Kidney (tissue), 22 donors: ENCODE measurements at places on chromosomes 6 and 20. TPM values are rescaled to one million over a fixed set of nuclear protein-coding genes. Genes with fewer than 3 reads are reported as not detected.

DNA sequence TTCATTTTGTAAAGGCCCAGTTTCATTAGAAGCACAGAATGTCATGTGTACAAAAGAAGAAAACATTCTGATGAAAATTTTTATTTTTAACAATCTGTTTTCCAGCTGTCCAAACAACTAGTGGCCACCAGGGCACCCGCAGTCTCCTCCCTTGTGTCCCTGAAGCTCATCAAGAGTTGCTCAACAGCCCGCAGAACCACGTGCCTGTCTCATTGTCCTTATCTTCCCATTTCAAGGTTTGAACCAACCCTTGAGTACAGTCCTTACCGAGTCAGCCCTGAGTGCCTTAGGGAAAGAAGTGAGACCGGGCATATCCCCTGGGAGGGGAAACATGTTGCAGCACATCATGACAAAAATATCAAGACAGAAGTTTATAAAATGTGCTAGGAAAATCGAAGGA, 15.9 kb upstream of the ZNF133 start:
- DNase-seq = no peak

Gene SNAP25
- 1.4 TPM for polyA plus RNA-seq

Gene SLC26A8
- polyA plus RNA-seq = not detected

DNA sequence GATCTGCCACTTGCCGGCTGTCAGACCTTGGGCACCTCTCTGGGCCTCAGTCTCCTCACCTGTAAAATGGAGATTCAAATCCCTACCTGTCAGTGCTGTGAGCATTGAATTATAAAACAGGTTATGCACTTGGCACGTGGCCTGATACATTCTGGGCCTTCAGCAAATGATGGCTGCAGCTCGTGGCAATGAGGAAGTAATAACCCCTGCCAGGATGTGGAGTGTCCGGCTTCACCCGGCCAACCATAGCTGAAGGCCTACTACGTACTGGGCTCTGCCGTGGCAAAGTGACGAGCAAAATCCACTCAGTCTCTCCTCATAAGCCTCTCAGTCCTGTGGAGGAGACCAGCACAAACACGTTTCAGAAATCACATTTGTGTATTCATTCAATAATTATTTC, 10.9 kb upstream of the VSTM2L start:
- no peak for DNase-seq

DNA sequence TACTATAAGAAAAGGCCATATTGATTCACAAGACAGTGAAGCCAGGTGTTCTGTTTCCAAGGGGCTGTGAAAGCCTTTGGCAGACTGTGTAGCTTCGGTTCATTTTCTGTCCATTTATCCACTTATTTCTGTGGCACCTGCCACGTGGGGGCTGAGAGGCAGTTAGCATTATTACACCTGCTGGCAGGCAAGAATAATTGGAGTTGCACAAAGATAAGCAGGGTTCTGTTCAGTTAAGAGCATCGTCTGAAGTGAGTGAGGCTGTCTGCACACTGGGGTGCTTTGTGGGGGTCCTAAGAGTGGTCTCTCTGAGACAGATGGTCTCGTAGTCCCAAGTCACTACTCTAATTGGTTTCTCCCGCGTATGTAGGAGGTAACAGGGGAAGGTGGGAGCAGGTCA, 60.6 kb upstream of the CCN6 start:
- no peak for DNase-seq

Gene EFCAB8
- polyA plus RNA-seq = not detected

DNA sequence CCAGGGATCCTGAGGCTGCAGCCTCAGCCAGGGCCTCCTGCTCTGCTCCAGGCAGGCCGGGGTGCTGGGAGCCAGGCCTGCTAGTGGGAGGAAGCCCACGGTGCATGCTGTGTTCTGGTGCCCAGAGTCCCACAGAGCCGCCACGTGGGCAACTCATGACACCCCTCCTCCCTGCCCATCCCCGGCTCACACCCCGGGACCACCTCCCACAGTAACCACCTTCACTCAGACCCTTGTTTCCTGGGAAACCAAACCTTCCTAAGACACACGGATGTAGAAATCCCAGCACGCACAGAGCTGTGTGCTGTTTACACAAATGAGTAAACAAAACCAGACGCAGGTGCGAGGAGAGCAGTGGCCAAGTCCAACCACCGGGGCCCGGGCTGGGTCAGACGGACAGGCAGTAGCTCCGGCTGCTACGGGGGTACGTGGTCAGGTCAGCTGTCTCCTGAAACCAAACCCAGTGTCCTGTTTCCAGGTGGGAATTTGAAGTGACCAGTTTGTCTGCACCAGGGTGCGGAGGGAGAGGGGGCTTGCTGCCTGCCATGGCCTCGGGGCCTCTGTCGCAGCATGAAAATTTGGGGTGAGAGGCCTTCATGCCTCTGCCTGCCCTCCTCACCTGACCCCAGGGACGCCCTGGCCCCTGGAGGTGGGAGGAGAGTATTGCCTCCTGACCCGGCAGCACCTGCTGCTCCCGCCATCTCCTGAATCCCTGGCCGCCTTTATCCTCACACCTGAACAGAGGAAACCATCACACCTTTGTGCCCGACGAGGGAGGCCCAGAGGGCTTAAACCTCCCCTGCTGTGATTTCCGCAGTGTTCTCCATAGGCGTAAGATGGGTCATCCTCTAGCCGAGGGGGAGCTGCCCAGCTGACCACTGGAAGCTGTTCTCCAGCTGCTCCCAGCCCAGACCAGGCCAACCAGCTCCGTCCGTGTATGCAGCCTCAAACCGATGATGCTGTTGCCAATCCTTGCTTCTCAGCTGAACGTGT, 52.0 kb upstream of the SMOC2 start:
- peak; percentile 70 for DNase-seq

DNA sequence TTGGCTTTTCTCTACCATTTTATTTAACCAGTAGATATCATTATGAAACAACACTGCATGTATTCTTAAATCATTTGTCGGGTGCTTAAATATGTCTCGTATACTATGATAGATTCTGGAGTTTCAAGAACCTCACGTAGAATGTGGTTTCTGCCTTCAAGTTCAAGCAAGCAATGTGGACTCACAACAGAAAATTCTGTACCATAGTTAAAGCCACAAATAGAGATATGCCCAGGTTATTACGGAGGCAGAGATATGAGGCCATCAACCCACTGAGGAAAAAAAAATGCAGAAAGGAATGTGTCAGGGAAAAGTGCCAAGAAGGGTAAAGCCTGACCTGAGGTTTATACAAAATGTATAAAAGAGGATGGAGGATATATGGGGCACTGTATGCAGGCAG, 109.9 kb downstream of the GFRAL start:
- no peak for DNase-seq

Gene EEF1A2
- 1.5 TPM for polyA plus RNA-seq

DNA sequence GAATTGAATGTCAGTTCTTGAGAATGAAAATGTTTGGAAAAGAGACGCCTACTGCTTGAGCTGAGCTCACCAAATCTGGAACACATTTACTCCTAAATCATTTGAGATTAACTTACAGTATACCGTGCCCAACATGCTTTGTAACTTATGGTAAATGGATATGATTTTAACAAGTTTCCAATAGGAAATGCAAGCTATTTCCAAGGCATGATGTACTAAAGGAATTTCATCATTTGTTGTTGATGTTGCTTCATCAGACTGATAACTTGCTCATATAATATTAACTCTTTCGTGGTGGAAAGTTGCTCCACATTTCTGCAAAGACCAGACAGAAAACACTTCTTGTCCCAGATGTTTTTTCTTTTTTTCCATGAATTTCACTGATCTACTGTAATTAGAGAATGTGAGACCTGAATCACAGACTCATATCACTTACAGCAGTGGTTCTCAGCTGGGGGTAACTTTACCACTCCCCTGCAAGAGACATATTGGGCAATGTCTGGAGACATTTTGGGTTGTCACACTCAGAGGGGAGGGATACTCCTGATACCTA, 116.6 kb upstream of the TRAF3IP2 start:
- DNase-seq = no peak

DNA sequence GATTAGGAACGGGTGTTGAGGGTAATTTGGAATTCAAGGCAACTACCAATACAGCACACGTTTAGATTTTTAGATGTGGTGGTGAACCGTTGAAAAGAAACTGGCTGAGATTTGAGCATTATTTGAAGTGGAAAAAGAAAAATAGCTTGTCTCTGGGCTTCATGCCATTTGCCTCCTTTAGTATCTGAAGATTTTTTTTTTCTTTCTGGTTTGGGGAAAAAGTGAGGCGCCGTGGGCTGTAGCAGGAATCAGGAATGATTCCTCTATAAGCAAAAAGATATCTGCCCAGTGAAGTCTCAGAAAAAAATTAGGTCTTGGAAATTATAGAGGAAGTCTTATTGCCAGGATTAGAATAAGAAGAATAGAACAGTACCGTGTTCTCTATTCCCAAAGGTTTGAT, 88.5 kb downstream of the RPS12 start:
- no peak for DNase-seq

GRCh38 chr6:114052141-114052540, 81.2 kb upstream of the HDAC2 start:
- DNase-seq = no peak

- peak; percentile 38 for DNase-seq
These were observed 56.3 kb downstream of the EZR start for GRCh38 chr6:158762787-158763433.

DNA sequence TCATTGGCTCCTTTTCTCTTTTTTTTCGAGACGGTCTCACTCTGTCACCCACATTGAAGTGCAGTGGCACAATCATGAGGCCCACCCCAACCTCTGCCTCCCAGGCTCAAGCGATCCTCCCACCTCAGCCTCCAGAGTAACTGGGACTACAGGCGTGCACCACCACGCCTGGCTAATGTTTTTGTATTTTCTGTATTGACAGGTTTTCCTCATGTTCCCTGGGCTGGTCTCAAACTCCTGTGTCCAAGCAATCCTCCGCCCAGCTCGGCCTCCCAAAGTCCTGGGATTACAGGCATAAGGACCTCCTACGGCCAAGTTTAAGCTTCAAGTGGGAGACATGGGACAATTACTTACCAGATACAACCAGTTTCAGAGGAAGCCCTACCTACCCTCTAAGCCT, 9.4 kb upstream of the POU5F1 start:
- no peak for DNase-seq

GRCh38 chr6:41222513-41222912, 5.6 kb upstream of the TREML4 start:
- no peak for DNase-seq

- DNase-seq = no peak
These were observed 6.8 kb downstream of the GUCA1A start for GRCh38 chr6:42179945-42180313.

DNA sequence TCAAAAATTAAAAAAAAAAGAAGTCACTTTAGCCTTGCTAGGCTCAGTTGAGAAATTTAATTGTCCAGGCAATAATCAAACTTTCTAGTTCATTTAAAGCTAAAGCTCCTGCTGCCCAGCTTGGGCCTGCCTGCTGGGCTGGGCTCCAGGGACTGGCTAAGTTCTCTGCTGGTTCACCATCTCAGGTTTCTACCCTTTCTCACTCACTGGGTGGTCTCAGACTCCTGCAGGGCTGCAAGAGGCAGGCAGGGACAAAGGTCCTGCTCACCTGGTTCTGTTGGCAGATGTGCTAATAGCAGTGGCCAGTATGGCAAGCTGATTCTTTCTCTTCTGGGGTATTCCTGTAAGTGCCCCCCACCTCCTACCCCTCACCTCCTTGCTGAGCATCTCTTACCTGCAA, 21.2 kb upstream of the RTF2 start:
- no peak for DNase-seq

Gene TCP1
- polyA plus RNA-seq = 121 TPM

DNA sequence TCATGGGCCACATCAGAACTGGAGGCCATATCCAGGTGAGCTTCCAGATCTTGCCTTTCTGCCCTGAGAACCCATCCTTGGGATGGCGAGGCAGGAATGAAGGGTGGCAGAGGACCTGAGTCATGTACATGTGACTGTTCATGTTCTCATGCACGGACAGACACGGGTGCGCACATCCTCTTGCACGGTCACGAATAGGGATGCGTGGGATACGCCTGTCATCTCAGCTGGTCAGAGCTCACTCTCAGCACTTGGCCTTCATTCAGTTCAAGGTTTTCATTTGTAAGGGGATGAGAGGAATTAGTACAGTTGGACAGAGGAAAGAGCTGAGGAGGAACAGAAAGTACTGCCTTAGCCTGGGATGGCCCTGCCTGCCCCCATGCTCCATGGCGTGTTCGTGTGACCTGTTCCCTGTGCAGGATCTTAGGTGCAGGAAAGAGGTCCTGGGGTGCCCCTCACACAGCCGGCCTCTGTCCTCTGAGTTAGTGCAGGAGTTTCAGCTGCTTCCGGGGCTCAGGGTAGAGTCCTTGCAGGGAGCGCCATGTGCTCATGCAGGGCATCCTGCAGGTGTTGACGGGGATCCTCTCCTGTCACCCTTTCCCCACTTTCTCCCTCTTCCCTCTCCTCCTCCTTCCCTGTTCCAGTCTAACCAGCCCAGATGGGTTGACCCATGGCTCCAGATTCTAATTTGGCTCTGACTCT, 173.4 kb downstream of the DTNBP1 start:
- DNase-seq = no peak

- DNase-seq = no peak
These were observed 137.8 kb upstream of the SPACA1 start for GRCh38 chr6:87909849-87910248.

- DNase-seq = no peak
These were observed 41.7 kb upstream of the KLHL31 start for GRCh38 chr6:53707108-53707897.
